ENCODE measurements at places on chromosomes 11 and 22.

DNA sequence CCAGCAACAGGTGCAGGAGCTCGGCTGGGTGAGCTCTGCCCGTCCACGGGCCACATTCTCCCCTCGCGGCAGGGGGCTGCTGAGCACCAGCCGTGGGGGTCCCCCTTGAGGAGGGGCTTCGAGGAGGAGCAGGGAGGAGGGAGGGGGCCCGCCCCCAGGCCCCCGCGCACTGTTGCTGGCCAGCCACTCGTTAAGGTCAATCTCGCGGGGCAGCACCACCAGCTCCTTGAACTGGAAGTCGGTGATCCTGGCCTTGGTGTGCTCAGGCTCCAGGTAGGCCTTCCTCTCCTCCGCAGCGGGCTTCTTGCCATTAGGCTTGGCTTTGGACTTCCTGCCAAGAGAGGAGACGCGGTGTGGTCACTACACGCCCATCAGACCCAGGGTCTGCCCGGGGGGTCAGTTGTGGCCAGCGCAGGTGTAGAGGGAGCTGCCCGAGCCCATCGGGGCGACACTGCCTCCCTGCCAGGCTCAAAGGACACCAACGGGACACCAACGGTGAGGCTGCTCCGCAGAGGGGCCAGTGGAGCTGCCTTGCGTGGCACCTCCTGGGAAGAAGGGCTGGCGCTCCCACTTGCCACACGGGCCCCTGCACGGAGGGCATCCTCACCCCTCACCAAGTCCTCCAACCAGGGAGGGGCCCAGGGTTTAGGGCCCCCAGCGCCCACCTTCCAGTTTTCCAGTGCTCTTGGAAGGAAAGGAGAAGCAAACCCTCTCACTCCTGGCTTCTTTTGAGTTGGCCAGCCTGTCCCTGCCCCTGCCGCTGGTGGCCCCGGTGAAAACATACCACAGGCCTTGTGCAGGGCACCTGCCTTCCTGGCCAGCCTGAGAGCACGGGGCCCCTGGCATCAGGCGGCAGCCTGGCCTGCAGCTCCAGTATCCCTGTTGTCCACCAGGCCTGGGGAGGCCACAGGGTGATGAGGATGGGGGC lies 5.8 kb downstream of the MOB2 start:
- DNase-seq, result no peak

GRCh38 chr22:19844377-19845053 lies 10.2 kb downstream of the GNB1L start:
- no peak for DNase-seq

GRCh38 chr11:112792070-112792469 lies 169.2 kb upstream of the NCAM1 start:
- no peak for DNase-seq

GRCh38 chr11:130323452-130324450 lies 9.0 kb upstream of the ZBTB44 start:
- no peak for DNase-seq

GRCh38 chr22:26485013-26485412 lies 1.3 kb downstream of the SRRD start:
- no peak for DNase-seq

GRCh38 chr22:19037282-19038163 lies 84.7 kb downstream of the DGCR2 start:
- no peak for DNase-seq

DNA sequence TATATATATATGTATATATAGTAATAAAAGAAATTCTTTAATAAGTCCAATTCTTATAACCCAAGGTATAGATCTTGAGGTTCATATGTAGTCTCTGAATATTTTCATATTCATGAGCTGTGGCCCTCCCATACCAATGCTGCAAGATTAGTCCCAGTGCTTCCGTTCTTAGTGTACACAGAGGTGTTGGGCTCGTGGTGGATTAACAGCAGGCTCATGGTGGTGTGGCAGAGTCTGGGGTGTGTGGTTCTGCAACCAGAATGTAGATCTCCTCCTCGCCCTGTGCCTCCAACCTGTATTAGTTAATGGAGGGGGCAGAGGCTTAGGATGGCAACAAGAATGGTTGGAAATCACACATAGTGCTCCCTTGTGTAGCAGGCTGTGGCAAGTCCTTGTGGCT lies 16.8 kb downstream of the PRDM10 start:
- no peak for DNase-seq

DNA sequence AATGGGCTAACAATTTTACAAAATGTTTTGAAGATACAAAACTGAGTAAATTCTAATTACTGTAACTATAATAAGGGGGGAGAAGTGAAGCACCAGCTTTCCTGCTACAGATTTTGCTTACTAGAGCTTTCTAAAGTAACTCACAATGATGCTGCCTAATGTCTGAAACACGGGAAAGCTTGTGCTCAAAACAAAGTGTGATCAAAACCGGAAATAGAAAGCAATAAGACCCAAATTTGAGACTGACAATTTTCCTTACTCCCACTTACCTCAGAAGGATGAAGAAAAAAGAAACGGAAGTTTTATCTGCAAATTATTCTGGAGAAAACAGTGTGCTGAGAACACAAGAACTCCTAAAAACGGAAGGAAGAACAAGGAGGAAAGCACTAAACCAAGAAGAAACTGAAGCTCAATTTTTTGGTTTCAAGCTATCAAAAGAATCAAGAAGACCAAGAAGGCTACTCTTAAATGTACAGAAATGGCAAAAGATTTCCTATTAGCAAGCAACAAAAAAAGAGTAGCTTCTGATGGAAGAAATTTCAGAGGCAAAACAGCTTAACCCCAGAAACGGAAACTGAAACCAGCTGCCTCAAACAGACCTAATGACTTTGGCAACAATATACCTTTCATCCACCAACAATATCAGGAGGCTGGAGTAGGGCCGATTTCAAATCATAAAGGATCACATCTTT lies 33.4 kb downstream of the AMBRA1 start:
- no peak for DNase-seq

- no peak for DNase-seq
Measured at GRCh38 chr11:75262436-75262835, 21.9 kb downstream of the TPBGL start.

- no peak for DNase-seq
Measured at GRCh38 chr11:110982214-110982613, 263.3 kb upstream of the POU2AF2 start.

- DNase-seq, result no peak
Measured at GRCh38 chr11:119258180-119258579, 52.0 kb downstream of the CBL start.

DNA sequence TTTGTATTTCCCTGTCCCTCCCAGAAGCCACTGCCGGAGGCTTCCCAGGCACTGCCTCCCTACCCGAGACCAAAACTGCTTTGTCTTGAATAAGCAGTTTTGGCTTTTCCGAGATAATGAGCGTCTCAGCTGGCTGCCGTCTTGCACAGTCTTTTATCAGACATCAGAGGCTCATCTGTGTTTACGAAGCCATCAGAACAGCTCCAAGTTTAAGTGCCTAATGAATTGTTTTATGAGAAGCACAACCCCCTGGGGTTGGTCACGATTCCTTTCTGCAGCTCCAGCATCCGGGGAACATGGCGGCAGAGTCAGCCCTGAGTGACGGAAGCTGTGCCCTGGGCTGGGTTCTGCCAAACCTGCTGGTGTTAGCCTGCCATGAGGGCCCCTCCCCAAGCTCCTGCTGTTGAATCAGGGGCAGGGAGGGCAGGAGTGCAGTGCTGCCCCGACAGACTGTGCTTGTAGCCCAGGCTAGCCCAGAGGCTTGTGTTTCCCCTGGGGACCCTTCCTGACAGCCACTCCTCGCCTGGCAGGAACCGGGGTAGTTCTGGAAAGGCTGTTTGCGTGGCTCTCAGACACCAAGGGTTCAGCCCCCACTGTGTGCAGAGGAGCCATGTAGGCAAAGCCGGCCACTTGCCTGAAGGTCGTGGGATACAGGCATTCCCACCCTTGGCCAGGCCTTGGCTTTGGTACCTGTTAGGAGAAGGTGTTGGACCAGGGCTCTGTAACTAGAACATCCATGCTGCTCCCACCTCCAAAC lies 96.1 kb downstream of the MORC2 start:
- DNase-seq, result no peak

DNA sequence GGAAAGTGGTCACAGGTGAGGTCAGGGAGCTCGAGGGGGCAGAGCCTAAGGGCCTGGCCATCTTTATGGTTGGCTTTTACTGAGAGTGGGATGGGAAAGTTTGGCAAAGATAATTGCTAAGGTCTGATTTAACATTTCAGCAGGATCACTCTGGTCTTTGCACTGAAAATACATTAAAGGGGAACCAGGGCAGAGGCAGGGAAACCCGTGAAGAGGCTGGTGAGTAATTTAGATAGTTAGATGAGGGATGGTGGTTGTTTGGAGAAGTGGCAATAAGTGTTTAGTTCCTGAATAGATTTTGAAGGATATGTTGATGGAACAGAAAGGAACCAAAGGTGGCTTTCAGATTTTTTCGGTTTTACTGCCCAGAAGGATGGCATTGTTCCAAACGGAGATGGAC lies 50.8 kb downstream of the SCN3B start:
- no peak for DNase-seq

DNA sequence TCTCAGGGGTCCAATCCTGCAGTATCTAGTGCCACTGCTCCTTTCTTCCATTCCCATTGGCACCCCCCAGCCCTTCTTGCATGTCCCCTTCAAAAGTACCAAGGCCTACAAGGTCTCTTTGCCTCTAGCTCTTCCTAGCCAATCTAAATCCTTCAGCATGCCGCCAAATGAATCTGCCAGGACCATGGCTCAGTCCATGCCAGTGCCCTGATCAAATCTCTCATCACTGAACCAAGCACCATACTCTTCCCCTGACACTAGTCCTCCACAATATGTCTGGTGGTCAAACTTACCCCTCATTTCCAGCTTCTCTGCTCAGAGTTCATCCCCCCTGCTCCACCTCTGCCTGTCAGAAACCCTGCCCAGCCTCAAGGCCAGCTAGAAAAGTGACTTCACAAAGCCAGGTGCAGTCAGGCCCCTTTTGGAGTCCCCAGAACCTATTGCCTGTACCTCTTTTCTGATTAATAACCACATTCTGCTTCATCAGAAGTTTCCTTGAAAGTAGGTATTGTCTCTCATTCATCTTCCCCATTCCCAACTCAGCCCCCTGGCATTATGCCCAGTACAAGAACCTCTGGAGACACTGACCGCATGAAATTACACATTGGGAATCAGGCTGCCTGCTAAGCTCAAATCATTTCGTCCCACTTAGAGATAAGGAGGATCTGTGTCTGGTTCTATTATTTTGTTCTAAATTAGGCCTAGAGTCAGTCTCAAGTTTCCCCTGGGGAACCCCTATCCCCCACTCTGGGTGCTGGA lies 11.4 kb downstream of the FEN1 start:
- no peak for DNase-seq

- DNase-seq, result no peak
Measured at GRCh38 chr11:130715085-130715876, 201.0 kb downstream of the SNX19 start.

DNA sequence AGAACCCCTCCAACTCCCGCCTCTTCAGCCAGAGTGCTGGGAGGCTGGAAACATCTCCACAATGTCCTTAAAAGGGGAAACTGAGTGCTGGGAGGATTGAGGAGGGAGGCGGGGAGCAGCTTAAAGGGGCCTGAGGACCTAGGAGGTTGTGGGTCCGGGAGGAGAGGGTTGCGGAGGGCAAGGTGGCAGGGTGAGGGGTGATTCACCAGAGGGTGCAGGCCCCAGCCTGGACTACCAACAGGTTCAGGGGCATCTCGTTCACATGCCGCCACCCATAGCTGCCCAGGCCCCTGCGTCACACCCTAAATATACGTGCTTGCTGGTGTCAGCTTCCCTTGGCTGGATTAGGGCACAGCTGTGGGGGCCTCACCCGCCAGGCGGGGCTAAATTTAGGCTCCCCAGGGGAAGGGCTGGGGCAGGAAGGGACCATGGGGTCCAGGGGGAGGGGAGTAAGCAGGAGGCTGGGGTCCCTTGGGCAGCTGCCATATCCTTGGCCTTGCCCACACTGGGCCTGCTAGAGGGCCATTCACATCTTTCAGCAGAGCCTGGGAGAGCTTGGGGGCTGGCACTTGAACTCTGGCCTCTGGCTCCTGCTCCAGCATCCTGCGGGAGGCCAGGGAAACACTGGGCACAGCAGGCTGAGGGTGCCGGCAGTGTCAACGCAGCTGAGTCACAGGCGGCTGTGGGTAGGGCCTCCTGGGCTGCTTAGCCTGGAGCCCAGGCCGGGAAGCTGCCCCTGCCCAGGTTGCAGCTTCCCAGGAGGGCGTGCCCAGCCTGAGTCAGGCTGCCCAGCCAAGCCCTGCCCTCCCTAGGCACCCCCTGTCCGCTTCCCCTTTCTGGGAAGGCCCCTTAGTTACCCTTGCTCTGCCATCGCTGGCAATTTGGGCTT lies 1.3 kb downstream of the EHBP1L1 start:
- no peak for DNase-seq

- DNase-seq, result no peak
Measured at GRCh38 chr11:18384157-18384641, 10.2 kb upstream of the LDHA start.

GRCh38 chr11:65771589-65772112 lies 9.1 kb downstream of the AP5B1 start:
- DNase-seq, result no peak

GRCh38 chr11:41307296-41308080 lies 152.0 kb downstream of the LRRC4C start:
- DNase-seq, result no peak

DNA sequence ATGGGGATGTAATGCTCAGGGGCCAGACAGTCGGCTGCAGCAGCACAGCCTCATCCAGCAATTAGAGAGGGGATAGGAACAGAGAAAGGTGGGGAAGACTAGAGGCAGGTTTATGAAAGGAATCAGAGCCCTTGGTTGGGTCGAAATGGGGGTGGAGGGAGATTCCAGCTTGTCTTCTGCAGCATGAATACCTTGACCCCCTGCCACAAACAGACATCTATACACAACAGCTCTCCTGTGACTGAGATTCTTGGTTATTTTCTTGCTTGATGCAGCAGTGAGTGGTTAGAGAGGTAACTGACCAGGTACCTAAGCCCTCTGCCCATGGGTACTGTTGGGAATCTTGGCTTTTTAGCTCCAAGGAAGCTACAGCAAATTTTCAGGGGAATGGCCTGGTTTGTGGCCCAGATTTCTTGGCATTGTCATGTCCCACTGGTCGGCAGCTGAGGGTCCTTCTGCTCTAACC lies at the start of gene TRIM49D1:
TSS of gene TRIM49D1 (minus strand) at position 51 of the 466 bp plus-strand sequence. CDS start 4,535 bp downstream, outside the sequence.
- DNase-seq, result no peak

GRCh38 chr11:10590218-10590915 lies 21.9 kb upstream of the LYVE1 start:
- no peak for DNase-seq

- DNase-seq, result no peak
Measured at GRCh38 chr22:30486661-30487115, 14.9 kb upstream of the SEC14L3 start.

Measured in stimulated activated CD8-positive, alpha-beta memory T cell treated with anti-CD3 and anti-CD28 coated beads, Interleukin-4, amount 100 ng/mL, for 4 hours (primary cell).